ENCODE measurements at places on chromosomes 6 and 20.
A peak's percentile ranks its signal among the peaks of the same experiment; 100 is the strongest.

DNA sequence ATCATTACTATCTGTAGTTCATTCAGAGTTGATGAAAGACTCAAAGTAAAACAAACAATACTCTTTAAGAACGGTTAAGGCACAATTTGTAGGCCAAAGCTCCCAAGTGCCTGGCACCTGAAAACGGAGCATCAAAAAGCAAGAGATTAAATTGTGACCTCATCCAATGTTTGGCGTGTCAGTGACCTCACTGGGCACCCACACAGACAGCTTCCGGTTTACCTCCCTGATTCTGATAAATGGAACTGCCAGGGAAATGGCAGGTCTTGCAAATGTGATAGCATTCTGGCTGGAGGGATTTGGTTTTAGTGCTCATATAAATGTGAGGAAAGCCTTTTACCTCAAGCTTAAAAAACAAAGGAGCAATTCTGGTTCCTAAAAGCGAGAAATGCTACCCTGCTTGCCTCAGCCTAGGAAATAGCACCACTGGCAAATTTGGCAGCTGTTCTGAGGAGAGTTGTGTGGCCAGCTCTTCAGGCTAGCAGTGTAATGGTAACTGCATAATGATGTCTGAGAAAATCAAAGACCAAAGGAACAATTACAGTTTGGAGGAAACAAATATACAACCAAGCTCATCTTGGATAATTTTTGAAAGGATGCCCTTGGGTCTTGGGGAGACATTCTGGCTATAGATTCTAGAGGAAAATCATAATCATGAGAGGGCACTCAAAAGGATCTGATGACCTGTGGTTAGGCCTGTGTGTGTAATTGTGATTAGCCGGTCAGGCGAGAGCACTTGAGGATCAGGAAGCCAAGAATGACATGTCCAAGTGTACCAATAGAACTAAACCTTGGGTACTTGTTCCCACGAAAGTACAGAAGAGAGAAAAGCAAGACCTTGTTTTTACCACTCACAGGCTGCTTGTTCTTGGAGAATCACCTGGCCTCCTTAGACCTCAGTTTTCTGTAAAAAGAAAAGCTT is 174.3 kb downstream of the TFAP2B start:
- DNase-seq: no peak

DNA sequence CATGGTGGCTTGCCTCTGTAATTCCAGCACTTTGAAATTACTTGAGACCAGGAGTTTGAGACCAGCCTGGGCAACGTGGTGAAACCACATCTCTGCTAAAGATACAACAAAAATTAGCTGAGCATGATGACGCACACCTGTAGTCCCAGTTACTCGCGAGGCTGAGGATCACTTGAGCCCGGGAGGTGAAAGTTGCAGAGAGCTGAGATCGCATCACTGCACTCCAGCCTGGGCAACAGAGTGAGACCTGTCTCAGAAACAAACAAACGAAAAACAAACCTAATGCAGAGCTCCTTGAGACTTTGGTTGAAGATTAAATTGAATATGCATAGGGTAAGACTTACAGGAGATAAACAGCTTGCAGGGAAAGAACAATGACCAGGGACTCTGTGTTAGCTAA is 80.8 kb downstream of the SCAF8 start:
- DNase-seq: no peak

DNA sequence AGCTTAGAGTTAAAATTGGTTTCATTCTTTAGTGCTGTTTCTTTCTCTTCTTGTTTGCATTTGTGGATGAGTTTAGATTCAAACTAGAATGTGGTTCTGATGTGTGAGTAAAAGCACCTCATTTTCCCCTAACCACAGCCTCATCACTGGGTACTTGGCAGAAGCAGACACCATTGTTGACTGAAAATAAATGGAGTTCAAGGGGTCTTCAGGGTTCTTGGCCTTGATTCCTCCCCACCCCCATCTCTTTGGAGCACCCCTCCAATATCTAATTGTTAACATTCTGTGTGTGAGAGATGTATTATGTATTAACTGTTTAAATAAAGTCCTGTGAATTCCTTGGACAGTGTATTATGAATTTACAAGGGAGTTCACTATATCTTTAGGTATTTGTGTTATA is 59.6 kb downstream of the JARID2 start:
- no peak for DNase-seq

DNA sequence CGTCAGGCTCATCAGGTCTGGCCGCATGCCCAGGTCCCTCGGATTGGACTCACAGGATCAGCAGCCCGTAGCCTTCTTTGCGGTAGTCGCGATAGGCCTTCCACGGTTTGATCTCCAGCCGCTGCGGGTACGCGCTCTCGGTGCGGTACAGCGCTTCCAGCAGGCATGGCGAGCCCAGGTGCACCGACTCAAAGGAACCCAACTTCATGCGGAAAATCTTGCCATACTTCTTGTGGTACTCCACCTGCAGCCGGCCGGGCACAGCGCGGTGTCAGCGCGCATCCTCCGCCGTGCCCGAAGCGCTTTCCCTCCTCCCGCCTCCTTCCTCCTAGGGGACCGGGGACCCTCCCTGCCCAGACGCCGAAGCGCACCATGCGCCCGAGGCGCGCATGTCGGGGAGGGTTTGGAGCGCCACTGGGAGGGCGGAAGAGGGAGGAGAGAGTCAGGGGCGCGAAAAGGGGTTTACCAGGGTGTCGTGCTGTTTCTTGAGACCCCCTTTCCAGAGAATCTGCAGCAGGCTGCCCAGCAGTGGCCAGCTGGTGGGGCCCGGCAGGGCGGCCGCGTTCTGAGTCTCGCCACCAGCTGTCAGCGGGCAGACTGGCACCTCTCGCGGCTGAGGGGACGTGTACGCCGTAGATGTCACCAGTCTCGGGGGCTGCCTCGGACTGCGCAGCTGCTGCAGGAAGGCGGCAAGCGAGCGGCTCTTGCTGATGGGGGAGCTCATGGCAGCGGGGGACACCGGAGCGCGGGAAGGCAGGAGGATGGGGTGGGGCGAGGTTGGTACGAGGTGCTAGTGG is 732 bp downstream of the CYP24A1 start:
- DNase-seq: no peak

- peak; percentile 80 for DNase-seq
Observed at GRCh38 chr6:113653275-113653674, 203.9 kb upstream of the MARCKS start.

DNA sequence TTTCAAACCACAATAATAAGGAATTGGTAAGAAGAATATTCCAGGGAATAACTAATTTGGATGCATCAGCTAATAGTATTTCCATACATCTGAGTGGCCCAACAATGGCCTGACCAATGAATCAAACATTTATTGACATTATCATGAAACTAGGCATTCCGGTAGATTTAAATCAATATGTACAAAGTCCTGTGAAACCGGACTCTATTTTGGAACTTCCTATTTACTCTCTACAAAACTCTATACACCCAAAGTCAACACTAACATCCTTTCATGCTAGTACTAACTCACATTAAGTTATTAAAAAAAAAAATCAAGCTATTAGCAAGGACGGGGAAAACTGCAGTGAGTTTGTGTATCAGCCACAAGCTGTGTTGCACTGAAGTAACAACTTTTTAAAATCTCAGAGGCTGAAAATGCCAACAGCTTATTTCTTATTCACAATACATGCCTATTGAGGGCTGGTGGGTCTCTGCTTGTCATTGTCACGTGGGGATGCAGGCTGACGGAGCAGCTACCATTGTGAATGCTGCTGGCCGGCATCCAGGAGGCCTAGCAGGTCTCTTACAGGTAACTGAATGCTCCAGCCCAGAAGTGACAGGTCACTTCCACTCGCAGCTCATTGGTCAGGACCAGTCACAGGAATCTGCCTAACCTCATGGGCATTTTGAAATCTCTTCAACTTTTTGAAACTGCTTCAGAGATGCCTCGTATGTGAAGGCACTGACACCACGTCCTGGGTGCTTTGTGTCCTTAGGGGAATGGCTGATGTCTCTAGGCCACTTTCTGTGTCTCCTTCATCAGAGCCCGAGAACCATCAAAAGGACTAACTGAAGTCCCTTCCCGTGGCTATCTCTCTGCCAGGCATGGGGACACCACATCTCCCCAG is 76.3 kb downstream of the SLC22A23 start:
- no peak for DNase-seq

- no peak for DNase-seq
Observed at GRCh38 chr20:21921251-21921650, 215.8 kb downstream of the PAX1 start.
